ENCODE measurements at places on chromosomes 13 and 19. TPM values are rescaled to one million over a fixed set of nuclear protein-coding genes. Genes with fewer than 3 reads are reported as not detected.

The DCT gene
- total RNA-seq, result not detected

The GFY gene
- total RNA-seq, result 0.20 TPM

The SERP2 gene
- 2.6 TPM for total RNA-seq

The CYP2S1 gene
- 12.2 TPM for total RNA-seq

The GPATCH1 gene
- 11.2 TPM for total RNA-seq

The TMEM86B gene
- total RNA-seq, result 5.9 TPM

The GNG7 gene
- total RNA-seq, result 12.4 TPM

The TMEM221 gene
- total RNA-seq, result 3.5 TPM

DNA sequence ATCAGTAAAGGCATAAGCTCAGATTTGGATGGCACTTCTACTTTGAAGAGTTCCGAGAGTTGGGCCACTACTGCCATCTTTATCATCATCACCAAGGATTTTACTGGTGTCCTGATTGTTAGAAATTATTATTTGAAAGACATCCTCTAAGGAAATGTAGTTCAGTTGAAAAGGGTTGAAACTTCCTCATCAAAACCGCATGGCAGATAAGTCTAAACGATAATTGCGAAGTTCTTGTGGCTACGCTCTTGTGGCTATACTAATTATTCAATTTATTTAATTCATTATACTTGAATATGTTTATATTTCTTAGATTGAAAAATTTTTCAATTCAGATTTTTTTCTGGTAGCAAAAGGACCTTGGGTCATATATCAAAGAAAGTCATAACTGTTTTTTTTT is 22.4 kb downstream of the TNFRSF19 start:
- no peak for DNase-seq

DNA sequence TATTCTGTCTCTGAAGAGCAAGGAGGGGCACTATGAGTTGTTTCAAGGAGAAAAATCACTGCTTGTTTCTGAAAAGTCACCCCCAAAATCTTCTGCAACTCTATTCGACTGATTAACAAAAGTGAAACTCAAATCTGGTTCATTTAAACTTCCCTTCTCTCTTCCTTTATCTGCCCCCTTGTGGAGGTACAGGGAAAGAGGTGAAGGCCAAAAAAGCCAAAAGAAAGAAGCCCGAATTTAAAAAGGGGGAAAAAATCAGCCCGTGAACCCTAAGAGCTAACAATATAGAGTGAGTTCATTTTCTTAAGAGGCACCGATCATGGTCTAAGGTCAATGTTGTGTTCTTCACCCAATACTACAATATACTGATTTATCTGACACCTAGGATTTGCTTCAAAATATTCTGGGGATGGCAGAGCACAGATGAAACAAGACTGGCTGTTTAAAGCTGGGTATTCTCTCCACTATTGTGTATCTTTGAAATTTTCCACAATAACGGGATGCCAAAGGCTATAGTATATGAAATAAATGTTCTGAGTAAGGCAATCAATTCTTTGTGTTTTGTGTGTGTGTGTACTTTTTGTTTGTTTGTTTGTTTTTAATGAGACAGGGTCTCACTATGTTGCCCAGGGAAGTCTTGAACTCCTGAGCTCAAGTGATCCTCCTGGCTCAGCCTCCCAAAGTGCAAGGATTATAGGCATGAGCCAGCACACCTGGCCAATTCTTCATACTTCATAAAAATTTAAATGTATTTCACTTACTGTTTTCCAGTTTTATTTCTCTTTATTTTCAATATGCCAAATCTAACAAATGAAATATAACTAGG is 55.0 kb upstream of the EEF1AKMT1 start:
- DNase-seq, result no peak

DNA sequence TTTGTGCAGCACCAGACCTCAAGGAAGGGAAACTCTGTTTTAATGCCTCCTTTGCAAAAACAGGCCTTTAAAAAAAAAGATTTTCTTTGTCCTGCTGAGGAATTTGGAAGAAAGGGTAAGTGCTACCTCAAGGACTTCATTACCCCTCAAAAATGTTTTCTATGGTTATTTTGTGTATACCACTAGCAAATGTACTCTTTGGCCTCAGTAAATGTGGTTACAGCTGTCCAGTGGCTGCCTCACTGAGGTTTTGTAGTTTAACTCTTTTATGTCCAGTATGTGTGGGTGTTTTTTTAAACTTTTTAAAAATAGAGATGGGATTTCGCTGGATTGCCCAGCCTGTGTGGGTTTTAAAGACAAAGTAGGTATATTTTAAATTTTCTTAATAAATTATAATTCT is 42.2 kb upstream of the TSC22D1 start:
- DNase-seq, result no peak

DNA sequence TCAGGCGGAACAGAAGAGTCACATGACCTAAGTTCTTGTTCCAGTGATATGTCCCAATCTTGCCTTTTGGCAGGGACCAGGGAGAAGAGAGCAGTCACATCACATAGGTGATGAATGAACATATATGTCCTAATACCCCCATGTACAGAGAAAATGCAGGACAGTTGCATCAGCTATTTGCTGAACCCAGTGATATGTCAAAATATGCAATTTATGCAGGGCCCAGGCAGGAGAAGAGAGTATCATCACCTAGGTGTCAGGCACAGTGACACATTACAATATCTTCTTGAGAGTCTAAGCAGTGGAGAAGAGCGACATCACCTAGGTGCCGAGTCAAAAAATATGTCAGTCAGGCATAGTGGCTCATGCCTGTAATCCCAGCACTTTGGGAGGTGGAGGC is 139.9 kb downstream of the ZNF675 start:
- DNase-seq, result no peak

DNA sequence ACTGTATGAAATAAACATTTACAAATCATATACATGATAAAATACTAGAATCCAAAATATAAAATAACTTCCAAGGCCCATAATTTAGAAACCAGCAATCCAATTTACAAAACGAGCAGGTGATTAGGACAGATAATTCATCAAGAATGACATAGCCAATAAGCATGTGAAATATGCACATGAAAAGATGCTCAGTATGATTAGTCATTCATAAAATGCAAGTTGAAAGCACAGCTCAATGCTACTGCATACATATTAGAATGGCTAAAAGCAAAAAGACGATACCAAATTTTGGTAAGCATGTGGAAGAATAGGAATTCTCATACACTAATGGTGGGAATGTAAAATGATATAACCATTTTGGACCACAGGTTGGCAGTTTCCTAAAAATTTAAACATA is 837.2 kb upstream of the MIR17HG start:
- no peak for DNase-seq

DNA sequence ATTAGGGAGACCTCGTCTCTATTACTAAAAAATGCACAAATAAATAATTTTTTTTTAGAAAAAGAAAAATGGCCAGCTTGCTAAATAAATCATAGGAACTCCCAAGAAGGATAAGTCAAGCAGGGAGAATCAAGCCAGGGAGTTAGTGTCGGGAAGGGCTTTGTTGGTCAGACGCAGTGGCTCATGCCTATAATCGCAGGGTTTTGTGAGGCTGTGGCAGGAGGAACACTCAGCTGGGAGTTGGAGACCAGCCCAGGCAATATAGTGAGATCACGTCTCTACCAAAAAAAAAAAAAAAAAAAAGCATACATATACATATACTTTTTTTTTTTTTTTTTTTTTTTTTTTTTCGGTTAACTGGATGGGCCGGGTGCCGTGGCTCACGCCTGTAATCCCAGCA is 9.0 kb downstream of the NACC1 start:
- no peak for DNase-seq

DNA sequence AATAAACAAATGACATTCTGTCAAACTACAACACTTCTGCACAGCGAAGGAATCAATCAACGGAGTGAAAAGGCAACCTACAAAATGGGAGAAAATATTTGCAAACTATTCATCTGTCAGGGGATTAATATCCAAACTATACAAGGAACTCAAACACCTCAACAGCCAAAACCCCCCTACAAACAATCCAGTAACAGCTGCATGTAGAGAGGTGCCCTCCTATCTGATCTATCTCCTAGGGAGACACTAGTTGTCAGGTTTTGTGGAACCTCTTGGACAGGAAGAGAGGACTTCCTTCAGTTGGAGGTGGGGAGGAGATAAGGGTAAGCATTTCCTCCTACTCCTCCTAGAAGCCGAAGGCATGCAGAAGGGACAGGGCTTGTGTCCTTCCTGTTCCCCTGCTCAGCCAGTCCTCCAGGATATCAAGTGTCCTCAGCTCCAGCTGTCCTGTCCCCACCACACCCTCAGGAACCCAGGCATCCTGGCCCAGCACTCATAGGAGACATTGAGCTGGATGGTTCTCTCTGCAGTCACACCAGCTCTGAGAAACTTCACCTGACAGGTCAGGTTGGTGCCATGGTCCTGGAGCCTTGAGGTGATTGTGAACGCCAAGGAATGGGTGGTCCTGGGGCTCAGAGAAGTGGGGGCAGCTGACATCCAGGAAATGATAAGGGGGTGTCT is 9.8 kb upstream of the SIGLEC8 start:
- no peak for DNase-seq

DNA sequence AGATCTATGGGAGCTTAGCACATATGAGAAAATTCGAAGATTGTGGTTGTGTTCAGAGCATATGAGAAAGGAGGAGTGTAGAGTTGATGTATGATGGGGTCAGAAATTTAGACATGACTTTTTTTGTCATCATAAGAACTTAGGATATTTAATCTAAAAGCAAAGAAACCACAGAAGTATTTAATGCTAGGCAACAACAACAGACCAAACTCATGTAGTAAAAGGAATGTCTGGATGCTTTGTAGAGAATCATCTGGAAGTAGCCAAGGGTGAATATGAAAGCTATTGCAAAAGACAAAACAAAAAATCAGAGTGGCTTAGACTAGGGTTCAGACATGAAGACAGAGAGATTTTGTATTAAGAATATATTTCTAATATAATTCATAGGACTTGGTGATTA is 190.3 kb downstream of the SLITRK1 start:
- DNase-seq, result no peak

DNA sequence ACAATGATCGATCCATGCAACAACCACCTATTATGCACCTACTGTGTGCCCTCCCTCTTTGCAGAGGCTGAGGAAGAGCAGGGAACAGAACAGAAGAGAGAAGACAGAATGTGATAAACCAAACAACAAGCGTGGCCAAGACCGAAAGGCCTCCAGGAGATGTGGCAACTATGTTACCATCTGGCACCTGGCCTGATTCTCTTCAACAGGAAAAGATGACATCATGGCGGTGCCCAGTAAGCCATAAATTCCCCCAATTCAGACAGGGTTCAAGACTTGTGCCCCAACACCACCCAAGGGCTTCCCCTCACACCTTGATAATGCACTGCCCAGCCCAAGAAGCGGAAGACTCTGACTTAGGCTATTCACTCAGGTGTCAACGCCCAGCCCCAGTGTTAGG is 44.3 kb downstream of the SLC7A1 start:
- no peak for DNase-seq

Data from endodermal cell (in vitro differentiated cells).